ENCODE measurements at places on chromosomes 5 and 9.
A peak's percentile ranks its signal among the peaks of the same experiment; 100 is the strongest.

GRCh38 chr5:96884995-96885394 lies 8.7 kb downstream of the ERAP2 start:
- no peak for DNase-seq

DNA sequence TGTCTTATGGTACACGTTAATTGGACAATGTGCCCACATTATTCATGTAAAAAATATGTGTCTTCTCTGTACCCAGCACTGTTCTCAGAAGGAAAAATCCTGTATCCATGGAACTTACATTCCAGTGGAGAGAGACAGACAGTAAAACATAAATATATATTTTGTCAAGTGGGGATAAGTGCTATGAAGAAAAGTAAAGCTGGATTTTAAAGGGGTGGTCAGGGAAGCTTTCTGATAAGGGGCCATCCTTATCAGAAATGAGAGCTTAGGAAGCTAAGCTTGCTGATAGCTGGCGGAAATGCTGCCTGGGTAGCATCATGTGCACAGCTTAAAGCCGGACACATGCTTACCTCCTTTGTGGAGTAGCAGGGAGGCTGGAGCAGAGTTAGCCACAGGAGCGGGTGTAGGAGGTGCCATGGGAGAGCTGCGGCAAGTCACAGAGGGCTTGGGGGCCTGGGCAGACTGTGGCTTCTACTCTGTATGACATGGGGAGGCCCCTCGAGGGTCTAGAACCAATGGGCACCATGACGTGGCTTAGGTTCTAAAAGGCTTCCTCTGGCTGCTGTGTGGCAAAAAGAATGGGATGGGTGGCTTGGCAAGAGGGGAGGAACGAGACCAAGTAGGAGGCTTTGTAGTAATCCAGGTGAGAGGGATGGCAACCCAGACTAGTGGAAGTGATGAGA lies 141.7 kb downstream of the FGF1 start:
- DNase-seq, result no peak

DNA sequence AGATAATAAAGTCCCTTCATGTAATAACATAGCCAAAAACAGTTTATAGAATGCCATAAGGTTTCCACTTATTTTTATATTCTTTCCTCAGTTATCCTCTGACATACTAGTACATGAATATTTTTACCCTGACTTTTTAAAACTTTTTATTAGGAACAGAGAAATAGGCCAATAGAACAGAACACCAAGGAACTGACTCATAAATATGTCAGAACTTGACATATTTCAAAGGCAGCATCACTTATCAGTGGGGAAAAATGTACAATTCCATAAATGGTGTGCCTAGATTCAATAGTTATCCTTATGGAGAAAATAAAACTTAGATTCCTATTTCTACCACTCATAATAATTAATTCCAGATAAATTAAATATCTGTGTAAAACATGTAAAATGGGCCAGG lies 9.4 kb downstream of the STARD4 start:
- no peak for DNase-seq

DNA sequence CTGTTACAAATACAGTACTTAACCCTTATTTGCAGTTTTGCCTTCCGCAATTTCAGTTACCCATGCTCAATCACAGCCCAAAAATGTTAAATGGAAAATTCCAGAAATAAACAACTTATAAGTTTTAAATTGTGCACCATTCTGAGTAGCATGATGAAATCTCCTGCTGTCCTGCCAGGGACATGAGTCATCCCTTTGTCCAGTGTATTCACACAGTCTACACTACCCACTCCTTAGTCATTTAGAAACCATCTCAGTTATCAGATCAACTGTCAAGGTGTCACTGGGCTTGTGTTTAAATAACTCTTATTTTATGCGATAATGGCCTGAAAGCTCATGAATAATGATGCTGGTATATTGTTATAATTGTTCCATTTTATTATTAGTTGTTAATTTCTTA lies 95.8 kb downstream of the PLCXD3 start:
- no peak for DNase-seq

- DNase-seq, result no peak
These were observed 4.5 kb downstream of the PDE6A start for GRCh38 chr5:149940077-149940574.

GRCh38 chr9:131620764-131621520 lies 75.6 kb downstream of the PRRT1B start:
- no peak for DNase-seq

DNA sequence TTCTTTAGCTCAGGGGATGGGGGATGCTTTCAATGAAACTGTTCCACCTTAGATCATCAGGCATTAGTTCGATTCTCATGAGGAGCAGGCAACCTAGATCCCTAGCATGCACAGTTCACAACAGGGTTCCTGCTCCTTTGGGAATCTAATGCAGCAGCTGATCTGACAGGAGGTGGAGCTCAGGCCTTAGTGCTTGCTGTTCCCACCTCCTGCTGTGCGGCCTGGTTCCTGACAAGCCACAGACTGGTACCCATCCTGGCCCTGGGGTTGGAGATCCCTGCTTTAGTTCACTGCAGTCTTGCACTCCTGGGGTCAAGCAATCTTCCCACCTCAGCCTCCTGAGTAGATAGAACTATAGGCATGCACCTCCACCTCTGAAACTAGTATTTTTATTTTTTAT lies 1369.8 kb upstream of the NUDT12 start:
- DNase-seq, result no peak

DNA sequence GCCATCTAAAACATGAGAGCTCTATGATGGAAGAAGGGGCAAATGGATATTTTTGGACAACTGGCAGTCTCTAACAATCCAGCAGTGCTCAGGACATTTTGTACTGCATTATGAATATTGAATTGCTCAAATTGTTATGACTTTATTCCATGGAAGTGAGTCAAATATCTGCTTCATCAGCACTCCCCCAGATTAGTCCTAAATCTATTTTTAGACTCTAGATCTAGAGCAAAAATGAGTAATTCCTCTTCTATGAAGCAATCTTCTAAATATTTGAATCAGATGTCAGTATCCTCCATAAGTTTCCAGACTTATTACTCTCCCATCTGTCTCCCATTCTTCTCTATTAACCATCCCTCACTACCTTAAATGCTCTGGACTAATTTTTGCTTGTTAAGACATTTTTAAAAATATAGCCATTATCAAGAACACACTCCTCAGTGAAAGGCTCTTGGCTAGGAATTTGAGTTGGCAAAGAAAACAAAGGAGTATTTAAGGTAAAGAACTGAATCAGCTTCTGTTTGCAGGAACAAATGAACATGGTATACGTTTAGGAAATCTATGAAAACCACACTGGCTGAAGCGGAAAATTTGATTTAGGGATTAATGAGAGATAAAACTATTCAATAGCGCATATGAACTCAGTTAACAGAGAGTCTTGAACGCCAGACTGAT lies 300.9 kb downstream of the MCTP1 start:
- no peak for DNase-seq

DNA sequence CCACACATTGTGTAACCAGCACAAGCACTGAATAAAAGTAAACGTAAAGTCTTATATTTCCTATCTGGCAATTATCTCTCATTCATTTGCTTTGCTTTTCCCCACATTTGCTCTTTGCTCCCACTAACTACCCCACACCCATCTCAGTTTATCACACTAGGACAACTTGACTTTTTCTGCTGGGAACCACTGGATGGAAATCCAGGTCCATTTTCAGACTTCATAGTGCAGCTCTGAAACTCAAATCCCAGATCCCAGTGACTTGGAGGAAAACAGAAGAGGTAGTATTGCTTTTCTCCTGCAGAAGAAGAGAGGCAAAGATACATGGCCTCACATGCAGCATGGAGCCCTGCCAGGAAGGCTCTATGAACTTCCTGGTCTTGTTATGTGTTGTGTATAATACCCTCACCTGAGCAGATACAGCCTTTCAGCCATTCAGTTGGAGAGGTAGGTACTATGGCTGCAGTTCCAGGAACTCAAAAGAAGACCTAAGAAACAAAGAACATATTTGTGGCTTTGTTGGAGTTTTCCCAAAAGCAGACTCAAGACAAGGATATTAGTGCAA lies 90.0 kb upstream of the NIPBL start:
- no peak for DNase-seq

- no peak for DNase-seq
These were observed 763 bp downstream of the TJP2 start for GRCh38 chr9:69174616-69175463.

GRCh38 chr5:68673106-68673822 lies 420.6 kb upstream of the SLC30A5 start:
- DNase-seq, result no peak

- no peak for DNase-seq
These were observed 58.7 kb downstream of the NXNL2 start for GRCh38 chr9:88593537-88594185.

DNA sequence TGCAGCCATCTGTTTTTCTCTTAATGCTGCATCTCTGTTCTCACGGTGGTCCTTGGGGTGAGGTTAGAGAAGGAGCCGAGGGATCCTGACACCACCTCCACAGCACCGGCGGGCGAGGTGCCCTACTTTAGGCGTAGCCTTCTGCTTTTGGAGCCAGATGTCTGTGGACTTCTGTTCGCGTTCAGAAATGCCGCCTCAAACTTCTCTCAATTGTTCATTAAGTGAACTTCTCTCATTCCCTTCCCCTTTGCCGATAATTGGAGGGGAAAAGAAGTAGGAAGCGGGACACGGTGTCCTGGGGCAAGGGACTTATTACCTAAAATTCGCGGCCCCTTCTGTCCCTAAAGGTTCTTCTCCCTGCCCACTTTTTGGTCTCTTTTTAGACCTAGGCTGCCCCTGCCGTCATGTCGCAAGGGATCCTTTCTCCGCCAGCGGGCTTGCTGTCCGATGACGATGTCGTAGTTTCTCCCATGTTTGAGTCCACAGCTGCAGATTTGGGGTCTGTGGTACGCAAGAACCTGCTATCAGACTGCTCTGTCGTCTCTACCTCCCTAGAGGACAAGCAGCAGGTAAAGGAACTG lies 455 bp downstream of the KIF20A start:
- DNase-seq, result no peak

- no peak for DNase-seq
These were observed 25.7 kb downstream of the FAM170A start for GRCh38 chr5:119655061-119655460.

DNA sequence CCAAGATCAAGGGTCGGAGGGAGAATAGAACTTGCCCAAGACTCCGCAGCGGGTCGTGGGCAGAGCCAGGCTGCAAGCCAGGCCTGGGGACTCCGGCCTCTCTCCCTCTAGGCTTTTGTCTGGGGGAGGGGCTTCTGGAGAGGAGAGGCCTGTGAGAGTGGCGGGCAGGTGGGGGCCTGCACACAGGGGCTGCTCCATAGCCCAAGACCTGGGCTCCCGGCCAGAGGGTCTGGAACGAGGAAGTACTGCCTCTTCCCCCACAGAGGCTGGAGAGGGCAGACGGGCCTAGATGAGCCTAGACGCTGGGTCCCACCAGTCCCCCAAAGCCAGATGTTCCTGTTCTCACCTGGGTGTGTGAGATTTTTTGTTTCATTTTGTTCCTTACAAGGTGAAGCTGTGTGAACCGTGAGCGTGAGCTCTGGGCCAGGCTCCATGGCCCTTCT lies 5.2 kb upstream of the ST6GALNAC6 start:
- DNase-seq, result no peak

DNA sequence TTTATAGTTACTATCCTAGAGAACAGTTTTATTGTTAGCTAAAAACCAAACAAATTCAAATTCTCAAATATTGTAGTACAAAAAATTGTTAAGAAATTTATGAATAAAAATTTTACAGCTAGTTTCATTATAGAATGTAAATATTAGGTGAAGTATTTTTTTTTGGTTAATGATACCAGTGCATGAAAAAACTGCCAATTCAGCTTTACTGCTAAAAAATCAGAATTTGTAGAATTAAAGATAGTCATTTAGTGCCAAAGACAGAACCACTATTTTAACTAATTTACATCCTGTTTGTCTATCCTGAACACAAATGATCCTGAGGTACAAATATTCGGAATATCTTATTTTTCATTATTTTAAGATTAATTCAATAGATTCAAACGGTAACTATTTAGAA lies 202.6 kb downstream of the FER start:
- no peak for DNase-seq

- no peak for DNase-seq
These were observed 42.5 kb upstream of the PPARGC1B start for GRCh38 chr5:149687486-149688168.

DNA sequence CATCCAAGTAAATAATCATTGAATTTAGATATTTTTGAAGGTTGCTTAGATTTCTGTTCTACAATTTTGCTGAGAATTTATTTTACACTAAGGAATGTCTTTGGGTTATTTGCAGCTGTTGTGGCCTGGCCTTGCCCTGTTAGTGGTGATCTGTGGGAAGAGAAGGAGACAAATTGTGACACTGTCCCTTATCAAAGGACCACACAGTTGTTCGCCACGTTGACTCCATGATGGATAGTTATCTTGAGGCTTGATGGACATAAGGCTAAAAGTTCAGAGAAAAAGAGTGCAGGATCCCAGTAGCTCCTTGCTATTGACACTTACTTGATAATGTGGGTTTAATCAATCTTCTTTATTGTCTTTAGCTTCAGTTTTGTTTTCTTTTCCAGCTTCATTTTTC lies 186.6 kb upstream of the MEF2C start:
- DNase-seq, result no peak

DNA sequence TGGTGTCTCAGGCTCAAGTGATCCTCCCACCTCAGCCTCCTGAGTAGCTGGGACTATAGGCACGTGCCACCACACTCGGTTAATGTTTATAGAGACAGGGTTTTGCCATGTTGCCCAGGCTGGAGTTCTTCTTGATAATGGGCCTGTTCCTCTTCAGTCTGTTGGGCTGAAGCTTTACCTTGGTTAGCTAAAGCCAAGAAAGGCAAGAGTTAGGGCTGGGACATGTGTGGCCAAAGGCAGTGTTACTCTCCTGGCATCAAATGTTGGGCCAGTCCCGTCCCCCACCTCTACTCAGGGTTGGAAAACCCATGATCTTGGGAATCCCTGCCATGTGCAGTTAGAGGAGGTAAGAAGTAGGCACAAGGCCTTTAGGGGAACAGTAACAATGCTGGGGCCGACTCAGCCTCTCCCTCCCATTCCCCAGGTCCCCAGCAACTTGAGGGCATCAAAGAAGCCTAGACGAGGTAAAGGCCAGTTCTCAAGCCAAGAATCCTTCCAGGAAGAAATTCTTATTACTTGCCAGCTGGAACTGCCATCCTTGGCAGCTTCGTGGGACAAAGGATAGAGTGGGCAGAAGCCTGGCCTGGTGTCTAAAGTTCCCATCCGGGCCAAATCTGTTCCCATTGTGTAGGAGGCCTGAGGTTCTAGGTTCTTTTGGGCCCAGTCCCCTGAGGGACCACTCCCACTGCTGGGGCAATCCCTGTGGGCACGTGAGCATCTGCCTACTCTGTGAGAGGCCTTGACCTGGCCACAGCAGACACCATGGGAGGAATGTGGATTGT lies 4.5 kb downstream of the EGR1 start:
- peak; percentile 81 for DNase-seq

DNA sequence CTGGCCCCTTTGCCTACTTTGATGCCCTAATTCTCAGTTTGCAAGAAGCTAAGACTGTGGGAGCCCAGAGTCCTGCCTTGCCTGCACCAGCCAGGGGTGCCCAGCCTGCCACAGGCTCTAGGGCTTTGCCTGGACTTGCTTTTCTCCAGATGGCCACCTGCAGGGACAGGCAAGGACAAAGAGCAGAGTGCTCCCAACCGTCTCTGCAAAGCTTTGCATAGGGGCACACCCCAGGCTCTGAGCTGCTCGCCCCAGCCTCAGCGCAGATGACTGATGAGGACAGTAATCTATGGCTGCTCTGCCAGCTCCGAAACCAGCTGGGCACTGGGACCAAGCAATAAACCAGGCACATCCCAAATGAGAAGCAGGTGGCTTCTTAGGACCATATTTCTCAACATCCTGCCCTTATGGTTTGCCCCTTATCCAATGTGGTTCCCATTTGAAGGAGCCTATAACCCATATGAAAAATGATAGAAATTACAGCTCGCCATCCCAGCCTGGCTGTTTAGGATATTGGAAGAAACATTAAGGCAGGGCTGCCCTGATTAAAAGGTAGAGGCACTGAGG lies 25.4 kb upstream of the TCF7 start:
- DNase-seq, result no peak

GRCh38 chr9:71955300-71955915 lies 44.0 kb downstream of the C9orf85 start:
- DNase-seq, result no peak
